Nephron progenitor cell (in vitro differentiated cells): ENCODE measurements at places on chromosomes 4 and X.

DNA sequence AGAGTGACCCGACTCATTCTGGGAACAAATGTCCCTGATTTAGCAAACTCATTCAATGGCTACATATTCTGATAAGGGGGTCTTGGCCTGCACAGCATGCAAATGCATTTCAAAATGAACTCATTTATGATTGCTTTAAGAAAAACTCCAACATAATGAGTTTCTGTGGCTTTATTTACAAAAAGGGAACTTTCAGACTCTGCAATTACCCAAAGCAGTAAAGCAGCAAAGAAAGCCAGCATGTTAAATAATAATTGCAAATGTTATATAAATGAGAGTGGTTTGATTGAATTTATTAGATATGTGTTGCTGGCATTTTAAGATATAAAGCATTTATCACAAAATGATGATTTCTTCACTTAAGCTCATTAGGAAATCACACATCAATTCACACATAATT is 295.7 kb downstream of the FBXW7 start:
- no peak for DNase-seq
- no peak overlapping the region for H3K4me3 ChIP-seq
- H3K27ac ChIP-seq: no peak overlapping the region
- no peaks in the 10 kb centered on the region for H3K27me3 ChIP-seq
- H3K4me1 ChIP-seq: peaks cover 19% of the 10 kb centered on the region

GRCh38 chr4:137361756-137362470 is 170.4 kb downstream of the PCDH18 start:
- H3K27me3 ChIP-seq: no peaks in the 10 kb centered on the region
- H3K27ac ChIP-seq: no peak overlapping the region
- H3K4me1 ChIP-seq: peaks cover 9% of the 10 kb centered on the region
- H3K36me3 ChIP-seq: no peaks in the 10 kb centered on the region
- no peak for DNase-seq

GRCh38 chr4:146330392-146330791 is 116.1 kb downstream of the REELD1 start:
- no peaks in the 10 kb centered on the region for H3K4me1 ChIP-seq
- no peaks in the 10 kb centered on the region for H3K36me3 ChIP-seq
- no peak overlapping the region for H3K27ac ChIP-seq
- H3K27me3 ChIP-seq: peaks cover 4% of the 10 kb centered on the region
- no peak overlapping the region for H3K4me3 ChIP-seq
- no peak for DNase-seq

DNA sequence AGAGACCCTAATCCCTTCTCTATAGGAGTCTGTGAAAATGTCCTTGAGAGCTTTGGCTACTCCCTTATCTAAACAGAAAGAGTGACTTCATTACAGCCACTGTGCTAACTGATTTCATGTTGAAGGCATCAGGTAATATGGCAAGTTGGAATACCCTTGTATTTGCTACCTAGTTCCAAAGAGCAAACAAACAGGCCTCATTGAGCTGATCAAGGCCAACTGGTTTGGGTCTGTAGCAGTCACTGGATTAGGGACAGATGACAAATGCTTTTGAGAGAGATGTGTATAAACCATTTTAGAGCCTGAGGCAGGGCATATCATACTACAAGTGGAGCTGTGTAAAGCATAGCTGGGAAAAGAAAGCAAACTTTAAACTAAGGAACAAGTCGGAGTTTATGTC is 22.9 kb upstream of the PDLIM5 start:
- no peaks in the 10 kb centered on the region for H3K4me1 ChIP-seq
- H3K4me3 ChIP-seq: no peak overlapping the region
- H3K36me3 ChIP-seq: peaks cover 6% of the 10 kb centered on the region
- DNase-seq: no peak
- no peak overlapping the region for H3K27ac ChIP-seq
- no peaks in the 10 kb centered on the region for H3K27me3 ChIP-seq
